ENCODE measurements at places on chromosomes 4 and X.
A peak's percentile ranks its signal among the peaks of the same experiment; 100 is the strongest.

- no peak for DNase-seq
These were observed 2.8 kb downstream of the PNMA5 start for GRCh38 chrX:152991123-152991522.

GRCh38 chrX:9352694-9353411 is 112.0 kb upstream of the TBL1X start:
- DNase-seq = peak; percentile 18

DNA sequence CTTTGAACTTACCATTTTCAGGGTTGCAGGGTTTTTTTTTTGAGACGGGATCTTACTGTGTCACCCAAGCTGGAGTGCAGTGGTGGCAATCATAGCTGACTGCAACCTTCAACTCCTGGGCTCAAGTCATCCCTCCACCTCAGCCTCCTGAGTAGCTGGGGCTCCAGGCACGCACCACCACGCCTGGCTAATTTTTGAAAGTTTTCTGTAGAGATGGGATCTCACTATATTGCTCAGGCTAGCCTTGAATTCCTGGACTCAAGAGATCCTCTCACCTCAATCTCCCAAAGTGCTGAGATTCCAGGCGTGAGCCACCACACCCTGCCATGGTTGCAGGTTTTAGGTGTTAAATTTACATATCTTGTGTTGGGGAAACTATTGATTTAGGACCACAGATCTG is 64.5 kb downstream of the STOX2 start:
- no peak for DNase-seq

- DNase-seq = no peak
These were observed 102.0 kb upstream of the PDLIM3 start for GRCh38 chr4:185637163-185637875.

DNA sequence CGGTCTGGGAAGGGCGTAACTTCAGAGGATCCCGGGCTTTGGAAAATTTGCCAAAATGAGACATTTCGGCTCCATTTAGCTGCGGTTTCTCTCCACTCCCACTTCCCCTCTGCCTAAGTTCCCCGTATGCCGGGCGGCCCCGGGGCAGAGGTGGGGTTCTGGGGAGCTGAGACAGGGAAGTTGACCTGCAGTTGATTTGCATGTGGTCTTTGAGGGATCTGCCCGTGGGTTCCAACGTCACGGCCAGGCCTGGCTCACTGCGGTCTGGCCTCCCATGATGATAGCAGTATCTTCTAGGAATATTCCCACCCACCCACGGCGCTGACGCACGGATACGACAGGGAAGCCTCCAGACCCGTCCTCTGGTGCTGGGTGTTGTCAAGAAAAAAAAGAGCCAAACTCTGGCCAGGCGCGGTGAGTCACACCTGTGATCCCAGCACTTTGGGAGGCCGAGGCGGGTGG is 27.3 kb upstream of the CRLF2 start:
- peak; percentile 10 for DNase-seq

GRCh38 chrX:9285342-9285771 is 179.5 kb upstream of the TBL1X start:
- DNase-seq = no peak

- DNase-seq = no peak
These were observed 121.9 kb downstream of the GASK1B start for GRCh38 chr4:158050942-158051341.

DNA sequence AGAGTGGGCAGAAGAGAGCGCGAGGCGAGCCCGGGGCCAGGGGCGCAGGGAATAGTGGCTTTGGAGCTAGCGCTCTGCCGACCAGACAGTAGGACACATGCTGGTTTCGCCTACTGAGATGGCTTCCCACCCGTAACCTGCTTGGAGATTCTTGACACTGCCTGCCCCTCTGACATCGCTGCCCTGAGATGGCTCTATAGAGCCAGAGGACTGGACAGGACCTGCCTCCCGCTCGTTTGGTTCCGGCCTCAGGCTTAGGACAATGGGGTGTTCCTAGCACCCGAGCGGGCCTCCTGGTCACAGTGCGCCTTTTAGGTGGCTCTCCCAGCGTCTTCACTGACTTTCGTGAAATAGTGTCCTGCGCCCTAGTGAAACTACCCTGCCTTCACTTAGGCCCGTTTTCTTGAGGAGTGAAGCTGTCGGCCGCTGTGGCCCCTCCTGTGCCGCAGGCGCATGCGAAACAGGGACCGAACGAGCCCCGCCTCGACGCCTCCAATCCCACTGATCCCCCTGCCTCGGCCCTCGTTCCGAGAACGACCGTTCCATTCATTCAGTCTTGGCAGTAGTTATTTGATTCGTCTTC is 608 bp downstream of the TAF1 start:
- no peak for DNase-seq

DNA sequence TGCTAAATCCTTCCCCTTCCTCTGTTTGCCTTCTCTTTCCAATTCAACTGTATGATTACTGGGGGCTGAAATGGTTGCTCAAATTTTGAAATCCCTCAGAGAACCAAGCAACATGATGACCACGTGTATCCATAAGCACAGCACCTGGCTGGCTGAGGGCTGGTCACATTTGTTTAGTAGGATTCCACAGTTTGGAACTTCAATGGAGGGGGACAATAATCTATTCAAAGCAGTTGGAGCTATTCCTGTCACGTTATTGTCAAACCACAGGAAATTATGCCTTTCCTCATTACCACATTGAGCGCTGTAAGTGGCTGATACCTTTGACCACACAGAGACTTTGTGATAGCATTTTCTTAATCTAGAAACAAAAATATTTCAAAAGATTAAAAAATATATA is 7.0 kb downstream of the TMSB4X start:
- no peak for DNase-seq

DNA sequence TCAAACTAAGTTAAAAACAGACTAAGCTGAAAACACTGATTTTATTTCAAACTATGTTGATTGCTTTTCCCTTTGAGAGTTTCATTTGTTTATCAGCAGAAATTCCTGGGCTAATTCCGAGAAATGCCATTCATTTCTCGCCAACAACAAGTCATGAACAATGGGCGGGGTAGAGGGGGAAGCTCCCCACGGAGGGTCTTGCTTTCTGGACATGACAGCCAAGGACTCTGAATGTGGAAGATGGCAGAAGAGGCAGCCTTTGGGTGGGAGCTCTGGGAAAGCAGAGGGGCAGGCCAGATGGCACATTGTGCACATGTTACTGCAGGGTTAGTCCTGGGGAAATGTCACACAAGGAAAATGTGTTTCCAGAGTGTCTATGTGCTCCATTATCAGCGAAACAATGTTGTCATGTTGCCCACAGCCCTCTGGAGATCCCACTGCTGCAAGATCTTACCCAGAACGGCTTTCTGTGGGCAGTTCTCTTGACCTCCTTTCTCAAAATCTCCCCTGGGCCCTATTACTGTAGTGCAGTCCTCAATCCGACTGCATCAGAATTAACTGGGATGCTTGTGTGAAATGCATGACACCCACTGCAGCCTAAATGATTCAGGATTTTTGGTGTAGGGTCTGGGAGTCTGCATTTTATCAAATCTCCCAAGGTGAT is 45.0 kb downstream of the CHRDL1 start:
- DNase-seq = no peak

GRCh38 chr4:99518601-99519295 is 7.9 kb downstream of the C4orf17 start:
- no peak for DNase-seq

DNA sequence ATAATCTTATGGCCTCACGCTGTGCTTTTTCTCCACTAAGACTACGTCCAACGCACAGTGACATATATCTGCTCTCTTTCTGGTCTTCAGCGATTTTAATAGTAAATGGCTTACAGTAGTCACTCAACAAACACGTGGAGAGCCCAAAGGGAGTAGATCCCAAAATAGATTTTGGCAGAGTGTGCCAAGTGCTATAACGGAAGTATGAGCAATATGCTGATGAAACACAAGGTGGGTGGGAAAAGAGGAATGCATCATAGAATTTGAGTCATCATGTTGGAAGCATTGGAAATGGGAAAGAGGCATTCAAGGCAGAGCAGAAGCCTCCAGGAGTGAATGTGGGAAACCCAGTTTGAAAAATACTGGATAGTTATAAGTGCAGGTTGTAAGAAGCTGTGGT is 129.1 kb upstream of the LDB2 start:
- DNase-seq = no peak

DNA sequence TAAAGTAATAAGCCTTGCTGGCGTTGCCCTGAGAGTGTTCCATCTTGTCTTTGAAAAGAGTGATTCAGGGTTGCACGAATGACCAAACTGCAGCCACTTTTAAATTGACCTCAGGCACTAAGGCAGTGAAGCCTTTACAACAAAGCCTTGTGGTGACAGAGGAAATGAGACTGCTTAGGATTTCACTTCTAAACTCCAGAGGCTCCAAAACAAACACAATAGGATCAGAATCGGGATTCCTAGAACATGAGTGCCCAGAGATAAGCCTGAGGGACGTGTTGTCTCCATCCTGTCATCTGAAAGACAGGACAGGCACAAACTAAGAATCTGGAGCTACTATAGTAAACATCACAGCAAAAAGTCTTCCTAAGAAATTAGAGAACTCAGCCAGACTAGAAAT is 405.2 kb downstream of the PPARGC1A start:
- no peak for DNase-seq

- no peak for DNase-seq
These were observed 95.4 kb downstream of the SLC2A9 start for GRCh38 chr4:9925750-9926439.

DNA sequence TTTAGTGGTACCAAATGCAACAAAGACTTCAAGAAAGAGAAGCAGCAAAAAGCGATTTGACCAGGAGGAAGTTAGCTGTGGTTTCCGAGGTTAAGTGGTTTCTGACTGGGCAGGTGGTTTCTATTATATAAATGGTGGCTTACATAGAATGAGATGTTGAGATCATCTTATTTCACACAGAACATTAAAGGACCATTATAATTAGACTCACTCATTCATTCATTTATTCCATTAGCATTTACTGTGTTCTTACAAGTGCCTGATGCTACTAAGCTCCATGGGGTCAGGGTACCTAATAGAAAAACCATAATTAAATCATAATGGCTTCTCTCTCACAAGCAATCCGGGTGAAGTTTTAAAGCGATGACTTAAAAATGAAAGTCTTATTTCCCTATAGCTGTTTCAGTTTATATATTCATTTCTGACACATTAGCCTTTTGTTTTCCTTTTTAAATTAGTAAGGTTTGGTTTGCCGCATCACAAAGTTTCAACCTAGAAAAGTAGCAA is 10.6 kb downstream of the TSPAN6 start:
- no peak for DNase-seq

DNA sequence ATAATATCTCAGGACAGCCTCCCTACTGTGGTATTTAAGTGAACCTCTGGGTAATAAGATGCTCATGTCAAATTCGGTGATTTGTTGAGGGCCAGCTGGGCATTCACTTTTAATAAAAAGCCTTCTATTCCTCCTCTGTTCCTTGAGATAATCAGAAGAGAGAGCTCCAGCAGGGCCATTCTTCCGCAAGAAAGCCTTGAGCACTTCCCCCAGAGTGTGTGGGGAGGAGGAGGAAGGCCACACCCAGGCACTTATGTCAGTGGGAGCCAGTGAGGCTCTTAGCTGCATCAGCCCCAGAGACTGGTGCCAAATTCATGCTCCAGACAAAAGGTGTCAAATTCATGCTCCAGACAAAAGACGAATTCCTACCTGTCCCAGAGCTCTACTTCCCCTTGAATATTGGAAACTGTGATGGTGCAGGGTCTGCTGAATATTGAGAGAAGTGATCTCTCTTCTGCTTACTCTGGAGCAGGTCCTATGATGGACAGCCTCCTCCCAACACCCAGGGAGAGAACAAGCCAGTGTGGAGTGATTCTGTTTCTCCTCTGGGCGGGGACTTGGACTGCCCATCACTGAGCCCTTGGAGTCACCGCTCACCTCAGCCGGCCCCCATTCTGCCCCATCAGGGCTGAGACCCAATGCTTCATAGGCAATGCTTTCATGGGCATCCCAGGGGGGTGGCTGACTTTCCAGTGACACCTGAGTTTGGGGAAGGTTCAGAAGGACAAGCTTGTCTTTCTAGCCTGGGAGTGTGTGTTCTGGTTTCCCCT is 68.1 kb downstream of the FHDC1 start:
- DNase-seq = no peak

GRCh38 chrX:96425200-96425599 is 259.4 kb upstream of the DIAPH2 start:
- DNase-seq = no peak

GRCh38 chr4:56251556-56251955 is 135.7 kb downstream of the AASDH start:
- DNase-seq = no peak

GRCh38 chr4:2071912-2072867 is 13.1 kb downstream of the NAT8L start:
- DNase-seq = no peak

- DNase-seq = no peak
These were observed 107.9 kb downstream of the MMRN1 start for GRCh38 chr4:90002441-90003062.

GRCh38 chr4:176981551-176981950 is 188.8 kb upstream of the VEGFC start:
- no peak for DNase-seq

- no peak for DNase-seq
These were observed 579.7 kb downstream of the SPRY1 start for GRCh38 chr4:123976285-123976684.

DNA sequence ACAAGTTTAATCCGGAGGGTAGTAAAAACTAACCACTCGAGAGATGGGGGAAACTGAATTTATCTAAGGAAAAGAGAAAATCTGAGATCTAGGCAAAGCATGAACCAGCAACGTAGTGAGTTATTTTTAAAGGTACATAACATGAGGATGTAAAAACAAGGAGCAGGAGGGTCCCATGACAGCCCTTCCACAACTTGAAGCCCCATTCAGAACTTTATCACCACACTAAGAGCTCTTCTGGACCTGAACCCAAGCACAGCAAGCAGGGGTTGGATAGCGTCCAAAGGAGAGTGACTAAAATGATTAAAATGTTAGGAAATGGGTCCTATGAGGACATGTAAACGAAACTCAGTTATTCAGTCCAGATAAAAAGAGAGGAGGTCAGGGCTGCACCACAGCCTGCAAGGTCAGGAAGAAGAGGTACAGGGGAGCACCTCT is 16.2 kb downstream of the SH3RF1 start:
- DNase-seq = no peak

- no peak for DNase-seq
These were observed 57.1 kb upstream of the ATXN3L start for GRCh38 chrX:13376857-13377549.

- DNase-seq = no peak
These were observed 10.2 kb downstream of the VEGFD start for GRCh38 chrX:15373976-15374375.

GRCh38 chr4:23033796-23034195 is 341.1 kb downstream of the GBA3 start:
- DNase-seq = no peak
